CD4-positive, alpha-beta T cell treated with Interleukin-6 for 4 hours (primary cell): ENCODE measurements at places on chromosomes 7 and 10.

GRCh38 chr10:78981257-78981969, 87.4 kb upstream of the ZMIZ1 start:
- DNase-seq = peak; percentile 17

- DNase-seq = no peak
Measured at GRCh38 chr7:133349101-133349500, 96.2 kb downstream of the EXOC4 start.

DNA sequence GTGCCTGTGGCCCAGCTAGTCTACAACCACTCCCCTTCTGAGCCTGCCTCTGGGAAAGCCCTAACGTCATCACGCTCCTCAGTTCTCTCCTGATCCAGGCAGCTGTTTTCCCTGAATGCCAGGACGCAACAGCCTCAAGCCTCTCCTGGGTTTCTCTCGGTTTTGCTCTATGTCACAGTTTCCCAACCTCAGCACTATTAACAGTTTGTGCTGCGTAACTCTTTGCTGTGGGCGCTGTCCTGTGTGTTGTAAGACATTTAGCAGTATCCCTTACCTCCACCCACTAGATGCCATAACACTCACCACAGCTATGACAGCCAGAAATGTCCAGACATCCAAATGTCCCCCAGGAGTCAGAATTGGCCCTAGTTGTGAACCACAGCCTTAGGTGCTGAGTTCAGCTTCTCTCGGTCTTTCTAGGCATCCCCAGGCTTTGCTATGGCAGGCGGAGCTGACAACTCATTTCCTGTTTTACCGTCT, 226.3 kb upstream of the NPVF start:
- no peak for DNase-seq

- no peak for DNase-seq
Measured at GRCh38 chr10:5468262-5469106, 30.9 kb downstream of the CALML5 start.

GRCh38 chr10:30160271-30160982, 101.0 kb upstream of the JCAD start:
- no peak for DNase-seq

DNA sequence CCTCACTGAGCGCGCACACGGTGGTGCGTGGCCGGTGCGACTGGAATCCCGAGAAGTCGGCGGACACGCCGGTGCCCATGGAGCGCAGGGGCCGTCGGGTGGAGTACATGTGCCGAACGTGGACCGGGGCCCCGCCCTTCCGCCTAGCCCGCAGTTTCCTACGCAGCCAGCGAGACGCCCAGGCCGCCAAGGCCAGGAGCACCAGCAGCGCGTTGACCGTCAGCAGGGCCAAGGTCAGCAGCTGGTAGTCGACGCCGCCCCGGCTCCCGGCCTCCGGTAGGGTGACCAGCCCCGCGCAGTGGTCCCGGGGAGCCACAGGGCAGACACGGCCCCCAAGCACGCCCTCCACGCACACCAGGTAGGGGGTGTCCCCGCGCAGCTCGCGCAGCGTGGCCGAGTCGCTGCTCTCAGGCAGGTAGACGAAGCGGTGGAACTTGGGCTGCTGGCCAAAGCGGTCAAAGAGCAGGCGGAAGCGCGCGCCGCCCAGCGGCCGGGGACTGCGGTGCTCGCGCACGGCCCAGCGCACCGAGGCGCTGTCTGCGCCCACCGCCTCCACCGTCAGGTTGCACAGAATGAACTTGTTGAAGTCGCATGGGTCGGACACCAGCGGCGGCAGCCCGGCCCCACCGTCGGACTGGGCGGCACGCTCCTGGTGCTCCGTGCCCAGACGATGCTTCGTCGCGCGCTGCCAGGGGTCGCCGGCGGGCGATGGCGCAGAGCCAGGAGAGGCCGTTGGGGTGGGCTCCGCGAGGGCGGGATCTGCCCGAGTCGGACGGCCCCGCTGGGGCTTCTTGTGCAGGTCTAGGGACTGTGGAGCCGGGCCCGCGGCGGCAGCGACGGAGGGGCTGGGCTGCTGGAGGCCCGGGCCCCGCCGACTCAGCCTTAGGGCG, 2.2 kb downstream of the TRIL start:
- no peak for DNase-seq

- DNase-seq = no peak
Measured at GRCh38 chr7:134712196-134712595, 65.5 kb downstream of the BPGM start.

DNA sequence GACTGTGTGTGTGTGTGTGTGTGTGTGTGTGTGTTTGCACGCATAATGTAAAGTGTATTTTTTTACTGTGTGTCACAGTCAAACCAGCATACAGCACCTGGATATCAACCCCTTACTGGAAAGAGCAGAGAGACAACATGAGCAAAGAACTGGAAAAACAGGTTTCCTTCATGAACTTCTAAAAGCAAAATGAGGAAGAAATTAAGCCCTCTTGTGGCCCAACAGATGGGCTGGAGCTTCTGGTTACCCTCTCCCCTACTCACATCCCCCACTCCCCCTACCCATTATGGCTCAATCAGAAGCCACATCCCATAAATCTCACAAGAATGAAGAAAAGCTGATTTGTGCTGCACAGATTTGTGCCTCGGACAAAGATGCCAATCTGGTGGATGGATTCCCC, 36.2 kb downstream of the PDE1C start:
- no peak for DNase-seq

GRCh38 chr7:47303014-47303694, 278.8 kb downstream of the TNS3 start:
- DNase-seq = no peak

DNA sequence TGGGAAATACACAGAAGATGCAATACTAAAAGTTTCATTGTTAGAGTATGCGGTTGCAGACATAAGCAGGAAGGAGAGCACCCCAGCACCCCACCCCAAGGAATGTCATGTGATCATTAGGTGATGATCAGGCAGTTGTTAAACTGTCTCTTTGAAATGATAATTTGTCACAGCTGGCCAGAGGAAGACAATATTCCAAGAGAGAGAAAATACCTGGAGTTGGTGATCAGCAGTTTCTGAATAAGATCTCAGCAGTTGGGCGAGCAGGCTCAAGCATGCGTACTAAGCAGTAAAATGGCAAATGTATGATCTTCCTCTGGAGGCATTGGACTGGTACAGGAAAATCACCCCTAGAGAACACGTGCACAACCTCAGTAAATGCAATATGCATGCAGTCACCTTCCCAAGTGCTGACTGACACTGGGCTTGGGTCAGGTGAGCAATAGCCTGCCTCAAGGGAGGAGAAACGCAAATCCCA, 250.1 kb upstream of the MBL2 start:
- DNase-seq = no peak

GRCh38 chr10:2051108-2051507, 313.8 kb upstream of the ADARB2 start:
- DNase-seq = no peak

- DNase-seq = peak; percentile 30
Measured at GRCh38 chr7:29878081-29878688, 71.9 kb downstream of the WIPF3 start.

DNA sequence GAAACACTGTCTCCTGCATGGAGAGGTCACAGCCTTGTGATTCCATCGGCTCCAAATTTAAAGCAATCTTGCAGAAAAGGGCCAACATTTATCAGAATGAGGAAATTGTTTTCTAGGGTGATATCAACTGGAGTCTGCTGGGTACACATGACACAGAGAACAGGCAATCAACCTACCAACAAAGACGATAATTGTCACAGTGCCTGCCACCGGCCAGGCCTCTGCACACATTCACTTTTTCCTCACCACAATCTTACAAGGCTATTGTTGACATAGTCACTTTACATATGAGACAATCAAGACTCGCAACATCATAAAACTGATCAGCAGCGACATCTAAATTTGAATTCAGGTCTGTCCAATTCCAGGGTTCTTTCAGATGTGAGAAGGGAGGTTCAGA, 189.4 kb downstream of the KCNMA1 start:
- DNase-seq = no peak

DNA sequence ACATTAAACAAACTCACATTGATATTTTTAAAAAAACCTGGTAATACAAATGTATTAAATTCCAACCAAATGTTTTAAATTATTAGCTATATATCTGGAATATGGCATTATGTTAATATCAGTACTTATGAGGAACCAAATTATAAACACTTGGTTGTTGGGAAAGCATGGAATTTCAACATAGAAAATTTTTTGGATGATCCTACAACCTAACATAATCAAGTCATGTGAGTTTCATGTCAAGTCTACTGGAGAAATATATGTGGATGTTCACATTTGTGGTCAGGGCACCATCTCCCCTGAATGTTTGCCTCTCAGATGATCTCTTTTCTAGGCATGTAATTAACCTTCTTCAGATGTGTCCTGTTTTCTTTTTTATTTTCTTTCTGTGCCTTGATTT, 5.2 kb upstream of the POT1 start:
- no peak for DNase-seq

GRCh38 chr7:101605611-101606497, 23.2 kb downstream of the MYL10 start:
- DNase-seq = no peak

DNA sequence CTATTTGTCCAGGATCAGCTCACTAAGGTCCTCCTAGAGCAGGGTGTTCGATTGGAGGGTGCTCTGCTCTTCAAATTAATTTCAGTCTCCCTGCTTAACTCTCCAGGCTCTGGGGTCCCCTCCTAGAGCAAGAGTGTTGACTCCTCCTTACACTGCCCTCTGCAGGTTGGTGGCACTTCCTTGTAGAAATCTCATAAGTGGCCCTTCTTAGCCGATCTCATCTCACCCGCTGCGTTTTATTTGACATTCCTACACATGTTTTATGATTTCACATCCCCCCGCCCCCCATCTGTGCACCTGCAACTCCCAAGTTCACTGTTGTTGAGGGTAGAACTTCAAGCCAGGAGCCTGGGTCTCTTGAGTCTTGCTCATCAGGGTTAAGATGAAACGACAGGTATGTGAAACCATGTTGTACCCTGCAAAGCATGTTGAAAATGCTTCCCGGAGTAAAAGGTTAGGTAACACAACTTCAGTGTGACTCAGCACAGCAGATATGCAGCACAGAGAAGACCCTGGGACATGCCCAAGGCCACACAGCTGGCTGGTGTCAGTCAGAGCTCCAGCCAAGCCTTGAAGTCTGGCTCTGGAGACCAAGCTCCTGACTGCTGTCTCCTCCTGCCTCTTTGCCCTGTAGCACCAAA, 171.2 kb downstream of the PRKAG2 start:
- peak; percentile 38 for DNase-seq

DNA sequence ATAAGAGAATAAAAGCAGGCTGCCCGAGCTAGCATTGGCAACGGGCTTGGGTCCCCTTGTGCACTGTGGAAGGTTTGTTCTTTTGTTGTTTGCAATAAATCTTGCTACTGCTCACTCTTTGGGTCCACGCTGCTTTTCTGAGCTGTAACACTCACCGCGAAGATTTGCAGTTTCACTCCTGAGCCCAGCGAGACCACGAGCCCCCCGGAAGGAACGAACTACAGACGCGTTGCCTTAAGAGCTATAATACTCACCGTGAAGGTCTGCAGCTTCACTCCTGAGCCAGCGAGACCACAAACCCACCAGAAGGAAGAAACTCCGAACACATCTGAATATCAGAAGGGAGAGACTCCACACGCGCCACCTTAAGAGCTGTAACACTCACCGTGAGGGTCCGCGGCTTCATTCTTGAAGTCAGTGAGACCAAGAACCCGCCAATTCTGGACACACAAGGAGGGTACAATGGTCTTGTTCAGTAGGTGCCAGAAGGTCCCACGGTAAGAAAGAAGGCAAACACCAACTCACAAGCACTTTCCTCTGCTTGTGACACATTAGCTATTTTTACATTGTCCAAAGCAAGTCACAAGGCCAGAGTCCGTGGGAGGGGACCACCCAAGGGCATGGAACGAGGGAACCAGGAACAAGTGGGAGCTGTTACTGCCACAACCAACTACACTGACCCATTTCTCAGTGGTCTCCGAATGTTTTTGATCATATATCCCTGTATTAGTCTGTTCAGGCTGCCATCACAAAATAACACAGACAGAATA, 29.2 kb upstream of the CACUL1 start:
- DNase-seq = no peak

DNA sequence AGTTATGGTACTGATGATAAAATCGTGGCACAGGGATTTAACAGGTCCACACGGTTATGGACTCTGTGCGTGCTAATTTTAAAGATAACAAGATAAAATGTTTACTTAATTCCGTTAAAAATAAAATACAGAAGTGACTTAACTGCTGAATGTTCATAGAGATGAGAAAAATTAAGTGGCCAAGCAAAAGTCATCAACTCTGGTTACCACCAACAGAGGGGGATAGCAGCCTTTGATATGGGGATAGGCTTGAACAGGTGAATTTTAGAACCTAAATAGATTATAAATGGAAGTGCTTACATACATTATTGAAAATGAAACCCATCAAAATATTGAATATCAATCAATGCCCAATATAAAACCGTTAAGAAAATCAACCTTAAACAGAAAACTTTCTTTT, 245.0 kb downstream of the WDR37 start:
- DNase-seq = no peak

DNA sequence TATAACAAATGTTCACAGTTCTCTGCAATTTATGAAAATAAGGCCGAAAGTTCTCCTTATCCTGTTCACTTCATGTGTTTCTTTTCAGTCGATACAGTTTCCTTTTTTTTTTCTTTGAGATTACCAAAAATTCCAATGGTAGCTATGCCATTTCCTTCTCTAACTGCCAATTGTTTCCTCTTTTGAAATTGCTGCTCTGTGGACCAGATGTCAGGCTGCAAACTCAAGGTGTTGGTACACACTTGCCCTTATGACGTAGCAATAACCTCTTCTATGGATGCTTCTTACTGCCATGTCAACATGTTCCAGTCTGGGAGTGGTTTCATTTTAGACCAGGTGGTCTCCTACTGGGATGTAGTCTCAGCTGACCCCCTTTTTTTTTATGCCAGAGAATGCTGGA, 52.9 kb downstream of the CASD1 start:
- DNase-seq = no peak

- no peak for DNase-seq
Measured at GRCh38 chr10:117339578-117339977, 35.7 kb downstream of the PDZD8 start.

GRCh38 chr7:132646052-132646451, 69.8 kb upstream of the PLXNA4 start:
- no peak for DNase-seq

- DNase-seq = no peak
Measured at GRCh38 chr7:154907651-154908620, 95.0 kb downstream of the PAXIP1 start.

- DNase-seq = no peak
Measured at GRCh38 chr7:106720641-106721040, 59.7 kb upstream of the CCDC71L start.
